Globus pallidus (tissue), 1 donor: ENCODE measurements at places on chromosomes 12 and 14.

GRCh38 chr12:68425998-68426397, 93.8 kb upstream of the MDM1 start:
- no peak for DNase-seq

DNA sequence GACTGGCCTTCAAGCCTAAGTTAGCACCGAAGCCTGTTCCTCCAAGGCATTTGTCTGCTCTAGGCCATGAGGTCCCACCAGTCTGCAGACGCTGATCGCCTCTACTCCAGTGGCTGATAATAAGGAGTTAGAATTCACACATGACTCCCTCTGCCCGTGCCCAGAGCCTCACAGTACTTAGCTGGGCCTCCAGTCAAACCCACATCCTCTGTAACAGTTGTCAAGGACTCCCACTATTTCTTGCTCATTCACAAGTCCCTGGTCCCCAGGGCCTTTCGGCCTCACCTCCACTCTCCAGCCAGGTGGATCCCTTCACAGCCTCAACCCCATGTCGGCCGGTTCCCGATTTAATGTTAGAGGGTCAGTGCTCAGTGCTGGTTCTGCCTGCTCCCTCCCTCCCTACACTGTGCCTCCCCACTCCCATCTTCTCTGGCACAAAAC, 6.3 kb upstream of the KRT5 start:
- no peak for DNase-seq

DNA sequence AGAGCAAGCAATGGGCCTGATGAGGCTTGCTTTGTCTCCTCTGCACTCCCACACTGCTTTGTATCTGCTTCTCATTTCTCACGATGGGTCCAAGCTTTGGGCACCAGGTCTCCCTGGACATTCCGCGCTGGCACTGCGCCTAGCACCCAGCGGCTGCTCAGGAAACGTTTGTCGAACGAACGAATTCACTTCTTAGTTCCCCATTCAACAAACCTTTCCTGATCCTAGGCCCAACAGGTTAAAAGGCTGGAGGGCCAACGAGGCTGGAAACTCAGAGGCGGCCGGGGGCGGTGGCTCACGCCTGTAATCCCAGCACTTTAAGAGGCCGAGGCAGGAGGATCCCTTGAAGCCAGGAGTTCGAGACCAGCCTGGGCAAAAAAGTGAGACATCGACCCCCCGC, 1.0 kb upstream of the GLRX5 start:
- no peak for DNase-seq

GRCh38 chr12:130987151-130987931, 33.6 kb downstream of the ADGRD1 start:
- DNase-seq, result no peak

- no peak for DNase-seq
Observed at GRCh38 chr12:3224530-3224903, 147.3 kb downstream of the TSPAN9 start.

DNA sequence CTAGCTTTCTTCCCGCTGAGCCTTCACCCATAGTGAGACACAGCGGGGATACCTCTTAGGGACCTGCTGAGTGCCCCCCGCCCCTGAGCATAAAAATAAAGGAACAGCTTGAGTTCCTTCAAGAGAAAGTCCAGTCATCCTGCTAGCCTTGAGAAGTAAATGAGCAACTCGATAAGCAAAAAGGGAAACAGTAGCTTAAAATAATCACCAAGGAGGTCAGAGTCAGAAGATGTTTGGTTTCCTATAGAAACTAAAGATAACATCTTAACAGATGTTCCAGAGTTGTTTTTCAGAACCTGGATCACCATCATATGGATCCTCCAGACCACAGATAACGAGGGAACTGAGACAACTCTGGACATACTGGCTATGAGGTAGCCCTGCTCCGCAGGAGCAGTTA, 94.0 kb downstream of the BCAT1 start:
- DNase-seq, result no peak

- DNase-seq, result no peak
Observed at GRCh38 chr14:40494483-40494882, 1062.2 kb upstream of the FBXO33 start.

- no peak for DNase-seq
Observed at GRCh38 chr14:35072226-35072625, 26.2 kb downstream of the FAM177A1 start.

DNA sequence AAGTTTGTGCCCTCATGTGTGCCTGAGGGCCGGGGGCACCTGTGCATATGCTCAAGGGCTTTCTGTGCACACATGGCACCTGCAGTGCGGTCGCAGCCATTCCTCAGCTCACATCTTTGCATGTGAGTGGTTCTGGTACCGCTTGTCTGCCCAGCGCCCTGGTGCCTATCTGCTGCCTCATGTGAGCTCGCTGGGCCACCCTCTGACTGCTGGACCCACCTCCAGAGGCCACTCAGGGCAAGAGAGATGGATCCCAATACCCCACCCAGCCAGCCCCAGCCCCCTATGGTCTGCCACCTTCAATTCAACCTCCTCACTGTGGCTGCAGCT, 5.4 kb upstream of the AMN start:
- no peak for DNase-seq

DNA sequence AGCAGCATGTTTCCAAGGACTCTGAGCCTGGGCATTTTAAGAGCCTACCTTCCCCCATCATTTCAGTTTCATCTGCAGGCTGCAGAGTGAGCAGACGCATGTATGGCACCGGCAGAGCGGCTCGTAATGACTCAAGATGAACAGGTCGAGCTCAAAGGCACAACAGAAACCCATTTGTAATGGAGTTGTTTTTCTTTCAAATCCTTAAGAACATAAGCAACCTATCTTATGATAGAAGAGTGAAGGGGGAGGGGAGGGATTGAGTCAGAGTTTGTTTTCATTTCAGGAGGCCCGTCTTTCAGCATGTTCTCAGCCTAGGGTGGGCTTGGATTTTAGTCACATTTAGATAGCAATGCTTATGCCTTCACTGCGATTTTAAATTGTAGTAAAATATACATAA, 54.9 kb upstream of the CISTR start:
- no peak for DNase-seq

DNA sequence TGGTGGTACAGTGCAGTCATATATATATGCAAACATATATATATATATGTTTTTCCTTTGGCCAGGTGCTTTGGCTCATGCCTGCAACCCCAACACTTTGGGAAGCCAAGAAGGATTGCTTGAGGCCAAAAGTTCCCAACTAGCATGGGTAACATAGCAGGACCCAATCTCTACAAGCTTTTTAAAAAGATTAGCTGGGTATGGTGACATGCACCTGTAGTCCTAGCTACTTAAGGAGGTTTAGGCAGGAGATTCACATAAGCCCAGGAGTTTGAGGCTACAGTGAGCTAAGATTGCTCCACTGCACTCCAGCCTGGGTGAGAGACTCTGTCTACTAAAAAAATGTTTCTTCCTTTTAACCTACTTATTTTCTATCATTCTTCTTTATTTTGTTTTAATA, 10.2 kb downstream of the PZP start:
- no peak for DNase-seq

DNA sequence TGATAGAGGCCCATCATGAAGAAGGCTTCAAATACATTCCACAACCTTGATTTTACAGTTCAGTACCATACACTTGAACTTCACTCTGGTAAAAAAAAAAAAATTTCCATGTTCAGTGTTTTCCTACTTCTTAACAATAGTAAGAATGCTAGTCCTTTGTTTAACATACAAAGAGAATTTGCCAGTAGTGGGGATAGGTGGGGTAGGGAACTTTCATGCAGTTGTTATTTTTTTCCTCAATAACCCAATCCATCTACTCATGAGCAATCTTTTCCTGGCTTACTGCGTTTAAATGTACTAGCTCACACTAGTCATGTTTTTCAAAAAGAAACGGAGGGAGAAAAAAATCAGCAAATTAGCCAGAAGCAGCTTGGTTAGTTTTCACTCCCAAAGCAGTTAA, 206.1 kb downstream of the PRKD1 start:
- DNase-seq, result no peak

DNA sequence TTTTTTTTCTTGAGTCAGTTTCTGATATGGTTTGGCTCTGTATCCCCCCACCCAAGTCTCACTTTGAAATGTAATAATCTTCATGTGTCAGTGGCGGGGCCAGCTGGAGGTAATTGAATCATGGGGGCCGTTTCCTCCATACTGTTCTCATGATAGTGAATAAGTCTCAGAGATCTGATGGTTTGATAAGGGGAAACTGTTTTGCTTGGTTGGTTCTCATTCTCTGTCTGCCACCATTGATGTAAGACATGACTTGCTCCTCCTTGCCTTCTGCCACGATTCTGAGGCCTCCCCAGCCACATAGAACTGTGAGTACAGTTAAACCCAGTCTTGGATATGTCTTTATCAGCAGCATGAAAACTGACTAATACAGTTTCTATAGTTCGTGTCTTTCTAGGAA, 42.9 kb downstream of the WNK1 start:
- DNase-seq, result no peak

DNA sequence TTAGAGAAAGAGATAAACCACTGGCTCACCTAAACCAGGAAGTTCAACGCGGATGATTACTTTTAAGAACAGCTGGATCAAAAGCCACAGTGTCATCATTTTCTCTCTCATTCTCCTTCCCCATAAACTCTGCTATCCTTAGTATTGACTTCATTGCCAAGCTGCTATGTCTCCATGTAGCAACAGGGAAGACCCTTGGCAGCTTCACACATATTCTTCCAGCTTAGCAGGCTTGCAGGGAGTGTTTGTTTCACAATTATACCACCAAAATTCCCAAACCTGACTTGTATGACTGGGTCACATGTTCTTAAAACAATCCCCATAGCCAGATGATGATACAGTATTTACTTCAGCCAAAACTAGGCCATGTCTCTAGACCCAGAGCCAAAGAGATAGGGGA, 235.5 kb downstream of the PAWR start:
- no peak for DNase-seq

DNA sequence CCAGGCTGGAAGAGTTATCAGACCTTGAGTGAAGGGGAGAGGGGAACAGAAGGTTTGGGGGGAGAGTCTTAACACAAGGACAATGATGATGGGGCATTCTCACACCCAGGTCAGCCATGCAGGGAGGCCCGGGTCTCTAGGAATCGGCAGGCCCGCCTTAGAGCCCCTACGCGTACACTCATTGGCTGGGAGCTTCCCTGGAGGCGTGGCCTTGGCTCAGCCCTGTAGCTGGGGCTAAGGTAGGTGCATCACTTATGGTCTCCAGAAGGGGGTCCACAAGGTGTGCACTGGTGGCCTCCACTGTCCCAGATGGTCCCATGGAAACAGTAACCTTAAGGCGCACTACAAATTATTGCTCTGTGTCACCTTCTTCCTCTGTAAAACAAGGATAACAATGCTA, 660.1 kb downstream of the MED13L start:
- no peak for DNase-seq

GRCh38 chr12:54598970-54599369, 10.5 kb upstream of the PPP1R1A start:
- no peak for DNase-seq

DNA sequence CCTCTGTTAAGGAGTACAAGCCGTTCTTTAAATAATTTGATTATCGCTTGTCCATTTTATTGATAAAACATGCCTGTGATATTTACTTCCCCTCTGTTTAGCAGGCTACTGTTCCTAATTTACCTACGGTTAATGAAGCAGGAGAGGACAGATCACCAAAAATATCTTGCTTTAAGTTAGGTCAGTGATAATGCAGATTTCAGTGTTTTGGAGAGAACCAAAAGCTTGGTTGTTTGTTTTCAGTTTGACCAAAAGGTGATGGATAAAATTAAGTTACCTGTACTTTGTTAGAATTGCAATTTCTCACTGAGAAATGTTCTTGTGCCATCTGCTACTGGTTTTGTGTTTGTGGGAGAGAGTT, 958 bp downstream of the SPATS2 start:
- no peak for DNase-seq

DNA sequence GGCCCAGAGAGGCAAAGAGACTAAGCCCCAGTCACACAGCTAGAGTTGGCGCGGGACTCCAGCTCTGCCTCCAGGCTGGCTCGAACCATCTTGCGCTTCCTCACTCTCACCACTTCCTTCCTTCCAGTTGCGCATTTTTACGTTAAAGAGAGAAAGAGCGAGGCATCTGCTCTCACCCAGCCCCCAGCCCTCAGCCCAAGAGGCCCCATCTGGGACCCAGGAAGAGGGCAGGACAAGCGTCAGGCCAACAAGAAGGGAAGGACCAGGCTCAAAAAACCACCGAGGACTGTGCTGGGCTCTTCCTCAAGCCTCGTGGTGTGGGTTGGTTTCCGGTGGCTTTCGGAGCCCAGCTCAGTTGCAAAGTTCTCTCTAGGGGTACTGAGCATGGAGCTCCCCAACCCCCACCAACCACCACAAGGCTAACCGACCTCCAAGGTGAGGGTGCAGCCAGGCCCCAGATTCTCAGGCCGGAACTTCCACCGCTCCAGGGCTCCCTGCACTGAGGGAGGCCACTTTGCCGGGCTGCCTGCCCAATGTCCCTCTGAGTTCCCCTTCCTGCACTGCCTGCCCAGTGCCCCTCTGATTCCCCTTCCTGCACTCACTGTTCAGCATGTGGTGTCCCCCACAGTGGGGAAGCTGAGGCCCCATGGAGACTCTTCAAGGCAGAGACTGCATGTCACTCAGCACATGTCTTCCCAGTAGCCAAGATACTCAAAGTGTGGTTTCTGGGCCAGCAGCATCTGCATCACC, 35.9 kb downstream of the TESC start:
- DNase-seq, result peak; percentile 57

DNA sequence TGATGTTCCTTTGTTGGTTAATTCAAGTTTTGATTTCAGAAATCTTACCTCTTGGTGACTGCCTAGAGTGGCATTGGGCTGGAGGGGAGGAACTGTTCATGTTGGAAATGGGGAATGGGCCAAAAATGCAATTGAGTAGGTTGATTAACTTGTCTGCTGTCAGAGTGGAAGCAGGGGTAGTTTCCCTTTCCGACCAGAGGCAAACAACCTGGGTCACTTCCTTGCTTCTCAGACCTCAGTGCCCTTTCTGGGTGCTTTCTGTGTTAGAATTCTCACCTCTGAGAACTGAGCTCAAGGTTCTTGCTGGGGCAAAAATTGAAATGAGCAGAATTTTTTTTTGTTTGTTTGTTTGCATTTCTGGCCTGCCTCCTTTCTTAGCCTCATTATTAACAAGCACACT, 2.3 kb upstream of the M6PR start:
- DNase-seq, result no peak

DNA sequence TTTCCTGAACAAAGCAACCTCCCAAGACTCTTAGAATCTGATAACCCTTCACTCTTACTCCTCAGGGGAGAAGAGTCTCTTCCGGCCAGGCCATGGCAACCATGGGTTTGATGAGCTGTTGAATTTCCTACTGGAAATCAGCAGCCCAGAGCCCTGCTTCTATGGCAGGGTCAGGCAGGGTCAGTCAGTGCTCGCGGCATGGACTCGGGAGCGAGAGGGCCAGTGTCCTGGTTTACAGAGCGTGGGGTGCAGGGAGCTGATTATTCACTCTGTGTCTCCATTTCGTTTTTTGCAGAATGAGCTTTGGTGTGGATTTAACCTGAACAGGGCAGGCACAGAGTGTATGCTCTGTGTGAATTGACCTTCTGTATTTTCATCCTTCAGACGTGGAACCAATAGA, 340.6 kb upstream of the SFSWAP start:
- DNase-seq, result no peak

DNA sequence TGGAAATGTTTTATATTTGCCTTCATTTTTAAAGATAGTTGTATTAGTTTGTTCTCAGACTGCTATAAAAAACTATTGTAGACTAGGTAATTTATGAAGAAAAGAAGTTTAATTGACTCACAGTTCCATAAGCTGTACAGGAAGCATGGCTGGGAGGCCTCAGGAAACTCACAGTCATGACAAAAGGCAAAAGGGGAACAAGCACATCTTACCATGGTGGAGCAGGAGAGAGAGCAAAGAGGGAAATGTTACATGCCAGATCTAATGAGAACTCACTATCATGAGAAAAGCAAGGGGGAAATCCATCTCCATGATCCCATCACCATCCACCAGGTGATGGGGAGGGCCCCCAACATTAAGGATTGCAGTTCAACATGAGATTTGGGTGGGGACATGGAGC, 35.5 kb upstream of the UNC79 start:
- DNase-seq, result no peak
